ENCODE measurements at places on chromosomes 12 and 14. TPM values are rescaled to one million over a fixed set of nuclear protein-coding genes. Genes with fewer than 3 reads are reported as not detected.

The MTA1 gene
- 147 TPM for total RNA-seq

GRCh38 chr12:24480766-24481449 lies 468.0 kb downstream of the BCAT1 start:
- no peak for DNase-seq

DNA sequence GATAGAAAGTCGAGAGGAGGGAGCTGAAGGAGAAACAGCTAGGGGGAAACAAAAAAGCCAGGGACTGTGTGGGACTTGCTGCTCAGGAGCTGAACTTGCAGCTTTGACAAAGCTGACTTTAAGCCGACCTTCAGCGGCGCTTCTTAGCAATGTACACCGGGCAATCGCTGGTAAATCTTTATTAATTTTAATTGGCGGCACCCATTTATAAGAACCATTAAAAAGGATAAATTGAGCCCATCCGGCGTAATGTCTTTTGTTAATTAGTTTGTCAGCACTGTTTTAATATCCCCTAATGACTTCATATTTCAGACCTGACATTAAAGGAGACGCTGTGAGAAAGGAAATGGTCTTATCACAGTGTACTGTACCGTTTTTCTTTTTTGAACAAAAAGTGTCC lies 86.2 kb upstream of the VASH1 start:
- DNase-seq = no peak

DNA sequence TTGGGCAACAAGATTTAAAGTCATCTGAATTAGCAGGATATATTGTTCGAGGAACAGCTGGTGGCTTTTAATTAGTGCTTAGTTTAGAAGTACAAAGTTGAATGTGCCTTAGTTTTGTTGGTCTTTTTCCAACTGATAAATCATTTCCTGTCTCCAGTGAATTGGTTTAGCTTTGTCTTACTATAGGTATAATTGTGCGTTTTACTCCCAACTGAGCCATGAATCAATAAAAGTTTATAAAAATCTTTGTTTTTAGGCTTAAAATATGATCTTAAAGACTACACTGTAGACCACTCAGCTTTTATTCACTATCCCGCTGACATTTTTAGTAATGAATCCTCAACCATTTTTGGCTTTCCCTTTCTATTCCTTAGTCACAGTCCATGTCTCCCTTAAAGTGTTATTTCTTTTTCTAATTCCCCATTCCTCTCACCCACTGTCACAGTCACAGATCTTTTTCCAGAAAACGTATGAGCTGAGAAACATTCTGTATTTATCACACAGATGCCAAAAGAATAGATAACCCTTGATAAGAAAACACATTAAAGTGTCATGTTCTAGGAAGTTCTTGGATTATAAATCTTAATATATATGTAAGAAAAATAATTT lies 34.0 kb upstream of the ALG10 start:
- no peak for DNase-seq

GRCh38 chr14:78788467-78789360 lies 618.5 kb downstream of the NRXN3 start:
- DNase-seq = no peak

The CFAP73 gene
- total RNA-seq = 1.9 TPM

- no peak for DNase-seq
Measured at GRCh38 chr12:40286583-40286982, 61.8 kb downstream of the LRRK2 start.

GRCh38 chr12:6632026-6632983 lies 3.5 kb downstream of the LPAR5 start:
- DNase-seq = no peak

GRCh38 chr12:95774311-95775045 lies 16.1 kb downstream of the NTN4 start:
- DNase-seq = peak; percentile 62

The RBP5 gene
- 1.3 TPM for total RNA-seq

The CHST11 gene
- 52.2 TPM for total RNA-seq

The PLBD1 gene
- 13.8 TPM for total RNA-seq

GRCh38 chr12:4506870-4507269 lies 31.8 kb upstream of the RAD51AP1 start:
- no peak for DNase-seq

DNA sequence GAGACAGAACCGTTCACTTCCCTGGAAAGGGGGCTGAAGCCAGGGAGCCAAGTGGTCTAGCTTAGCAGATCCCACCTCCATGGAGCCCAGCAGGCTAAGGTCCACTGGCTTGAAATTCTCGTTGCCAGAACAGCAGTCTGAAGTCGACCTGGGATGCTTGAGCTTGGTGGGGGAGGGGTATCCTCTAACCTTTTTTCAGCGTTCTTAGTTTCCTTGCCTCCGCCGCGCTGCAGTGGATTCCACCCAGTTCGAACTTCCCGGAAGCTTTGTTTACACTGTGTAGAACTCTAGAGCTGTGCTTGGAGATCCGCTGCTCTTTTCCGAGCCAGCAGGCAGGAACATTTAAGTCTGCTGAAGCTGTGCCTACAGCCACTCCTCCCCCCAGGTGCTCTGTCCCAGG lies 45.2 kb upstream of the FKBP4 start:
- no peak for DNase-seq

- DNase-seq = no peak
Measured at GRCh38 chr12:131096681-131097181, 143.0 kb downstream of the ADGRD1 start.

The RCOR1 gene
- total RNA-seq = 54.2 TPM

GRCh38 chr12:128586451-128587029 lies 237.2 kb downstream of the SLC15A4 start:
- no peak for DNase-seq

The PLEK2 gene
- total RNA-seq = 46.0 TPM

DNA sequence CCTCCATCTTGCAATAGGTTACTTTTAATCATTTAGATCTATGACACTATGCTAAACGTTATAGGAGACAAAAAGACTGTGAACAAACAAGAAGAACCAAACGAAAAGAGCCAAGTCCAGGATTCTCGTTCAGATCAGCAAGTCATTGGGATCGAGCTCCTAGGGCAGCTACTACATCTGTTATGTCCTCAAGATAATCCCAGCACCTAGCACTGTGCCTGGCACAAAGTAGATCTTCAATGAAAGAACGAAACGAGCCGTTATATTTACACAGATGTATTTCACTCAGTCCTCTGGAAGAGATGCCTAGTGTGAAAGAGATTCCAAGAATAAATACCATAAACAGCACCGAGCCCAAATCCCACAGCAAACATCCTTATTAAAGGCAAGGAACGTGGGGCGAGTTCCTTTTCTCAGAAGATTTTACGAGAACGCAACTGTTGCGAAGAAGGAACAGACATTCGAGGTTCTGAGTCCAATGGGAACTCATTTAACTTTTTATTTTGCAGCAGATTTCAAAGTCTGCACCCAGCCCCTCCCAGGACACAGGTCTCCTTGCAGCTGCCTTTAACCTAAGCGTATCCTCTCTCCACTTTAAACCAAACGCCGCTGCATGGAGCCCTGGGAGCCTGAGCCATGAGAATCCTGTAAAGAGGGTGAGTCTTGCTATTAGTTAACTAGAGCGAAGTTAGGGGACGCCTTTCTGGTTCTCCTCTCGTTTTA lies 544 bp upstream of the TDP1 start:
- peak; percentile 0 for DNase-seq

DNA sequence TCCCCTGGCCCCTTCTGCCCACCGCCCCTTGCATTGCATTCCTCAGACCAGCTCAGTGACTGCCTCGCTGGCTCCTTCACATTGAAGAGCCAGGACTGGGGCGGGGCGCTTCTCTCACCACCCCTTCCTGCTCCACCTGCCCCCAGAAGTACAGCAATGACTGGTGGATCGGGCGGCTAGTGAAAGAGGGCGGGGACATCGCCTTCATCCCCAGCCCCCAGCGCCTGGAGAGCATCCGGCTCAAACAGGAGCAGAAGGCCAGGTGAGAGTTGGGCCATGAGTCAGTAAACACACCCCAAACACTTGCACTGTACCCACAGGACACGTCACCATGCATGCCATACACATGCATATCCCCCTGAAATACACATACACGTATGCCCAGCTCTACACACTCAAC lies 5.8 kb downstream of the CACNB3 start:
- no peak for DNase-seq

DNA sequence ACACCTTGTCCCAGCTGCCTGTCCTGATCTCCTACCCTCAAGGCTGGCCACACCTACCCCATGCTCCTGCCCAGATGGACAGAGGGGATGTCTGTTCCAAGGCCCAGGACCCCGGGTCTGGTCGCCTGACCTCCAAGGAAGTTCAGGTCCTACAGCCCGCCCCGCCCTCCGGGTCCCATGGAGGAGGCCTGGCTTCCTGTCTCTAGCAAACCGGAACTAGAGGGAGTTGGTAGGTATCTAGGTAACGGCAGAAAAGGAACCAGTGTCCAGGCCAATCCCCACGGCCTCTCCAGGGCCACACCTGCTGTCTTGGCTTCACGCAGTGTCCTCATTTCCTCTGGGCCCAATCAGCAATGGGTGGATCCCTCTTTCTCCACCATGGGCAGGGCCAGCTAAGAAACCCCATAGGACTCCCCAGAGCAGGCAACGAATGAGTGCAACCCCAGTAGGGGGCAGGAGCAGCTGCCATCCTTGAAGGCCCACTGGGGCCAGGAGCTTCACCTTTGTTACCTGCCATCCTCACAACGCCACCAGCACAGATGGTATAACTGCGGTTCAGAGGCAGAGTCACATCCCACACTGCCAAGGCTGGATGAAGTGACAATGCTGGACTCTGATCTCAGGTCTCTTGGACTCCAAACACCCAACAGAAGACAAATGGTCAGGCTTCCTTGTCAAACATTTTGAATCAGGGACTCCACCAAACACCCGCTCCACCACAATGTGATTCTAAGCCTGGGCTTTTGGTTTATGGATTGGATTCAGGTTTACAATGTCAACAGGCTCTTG lies 25.1 kb upstream of the RPLP0 start:
- DNase-seq = no peak

GRCh38 chr14:73888971-73889370 lies 2.3 kb downstream of the ZNF410 start:
- no peak for DNase-seq

GRCh38 chr12:96131230-96131788 lies 62.9 kb upstream of the ELK3 start:
- no peak for DNase-seq

GRCh38 chr12:46430340-46430948 lies 57.9 kb upstream of the SLC38A2 start:
- DNase-seq = peak; percentile 98

DNA sequence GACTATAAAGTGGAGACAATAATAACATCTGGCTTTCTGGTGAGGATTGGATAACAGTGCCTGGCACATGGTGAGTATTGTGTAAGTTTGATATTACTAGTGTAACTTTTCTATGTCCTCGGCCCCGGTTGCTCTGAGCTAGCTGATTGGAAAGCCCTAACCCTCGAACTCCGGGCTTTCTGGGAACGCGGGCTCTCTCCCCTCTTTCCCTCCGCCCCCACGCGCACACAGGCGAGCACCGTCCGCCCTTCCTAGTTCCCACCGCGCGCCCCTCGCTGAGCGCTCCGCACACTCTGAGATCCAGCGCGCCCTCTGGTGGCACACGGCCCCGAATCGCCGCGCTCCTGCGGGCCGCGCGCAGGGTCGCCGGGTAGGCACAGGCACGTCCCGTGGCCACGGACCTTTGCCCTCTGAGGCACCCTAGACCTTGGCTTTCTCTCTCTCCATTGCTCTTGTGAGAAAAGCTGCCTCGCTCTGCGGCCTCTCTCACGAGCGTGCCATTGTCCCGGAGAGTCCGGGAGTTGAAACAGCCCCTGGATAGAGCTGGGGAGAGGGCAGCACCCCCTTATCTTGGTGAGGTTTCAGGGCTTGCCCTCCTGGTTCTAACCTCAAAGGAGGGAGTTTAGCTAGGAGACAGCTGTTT lies 23.2 kb upstream of the ESRRB start:
- no peak for DNase-seq

DNA sequence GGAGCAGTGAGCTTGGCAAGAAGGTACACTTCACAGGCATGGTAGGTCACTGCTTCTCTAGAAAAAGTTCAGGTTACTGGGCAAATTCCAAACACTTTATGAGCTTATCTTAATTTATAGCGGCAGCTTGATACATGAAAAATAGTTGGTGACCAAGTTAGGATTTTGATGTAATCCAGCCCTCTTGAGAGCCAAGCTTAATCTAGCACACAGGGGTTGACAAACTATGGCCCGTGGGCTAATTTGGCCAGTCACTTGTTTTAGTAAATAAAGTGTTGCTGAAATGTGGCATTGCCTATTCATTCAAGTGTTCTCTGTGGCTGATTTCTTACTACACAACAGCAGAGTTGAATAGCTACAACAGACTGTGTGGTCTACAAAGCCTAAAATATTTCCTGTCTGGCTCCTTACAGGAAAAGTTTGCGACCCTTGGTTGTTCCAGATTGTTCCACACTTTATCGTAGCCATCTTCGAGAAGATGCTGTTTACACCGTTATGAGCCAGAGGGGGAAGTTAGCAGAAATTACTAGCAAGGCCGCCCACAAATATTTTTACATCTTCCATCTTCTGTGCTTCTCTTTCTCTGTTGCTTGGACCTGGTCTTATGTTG lies 120.9 kb downstream of the DAAM1 start:
- DNase-seq = no peak

DNA sequence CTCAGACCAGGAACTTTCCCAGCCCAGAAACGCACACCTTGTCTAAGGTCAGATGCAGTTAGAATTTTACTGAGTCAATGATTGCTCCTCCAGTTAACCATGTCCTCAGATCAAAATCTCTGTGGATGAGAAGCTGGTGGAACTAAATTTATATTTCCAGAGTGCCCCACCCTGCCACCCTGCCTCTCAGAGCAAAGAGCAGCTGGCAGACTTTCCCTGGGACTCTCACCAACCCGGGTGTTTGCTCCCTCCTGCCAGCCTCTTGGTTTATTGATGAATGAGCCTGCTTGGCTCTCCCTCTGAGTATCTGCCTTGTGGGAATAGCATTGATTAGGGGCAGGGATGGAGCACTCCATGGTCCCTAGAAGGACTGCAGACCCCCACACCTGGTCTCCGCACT lies 5.9 kb upstream of the KRT1 start:
- DNase-seq = no peak

The CCDC196 gene
- total RNA-seq = not detected

DNA sequence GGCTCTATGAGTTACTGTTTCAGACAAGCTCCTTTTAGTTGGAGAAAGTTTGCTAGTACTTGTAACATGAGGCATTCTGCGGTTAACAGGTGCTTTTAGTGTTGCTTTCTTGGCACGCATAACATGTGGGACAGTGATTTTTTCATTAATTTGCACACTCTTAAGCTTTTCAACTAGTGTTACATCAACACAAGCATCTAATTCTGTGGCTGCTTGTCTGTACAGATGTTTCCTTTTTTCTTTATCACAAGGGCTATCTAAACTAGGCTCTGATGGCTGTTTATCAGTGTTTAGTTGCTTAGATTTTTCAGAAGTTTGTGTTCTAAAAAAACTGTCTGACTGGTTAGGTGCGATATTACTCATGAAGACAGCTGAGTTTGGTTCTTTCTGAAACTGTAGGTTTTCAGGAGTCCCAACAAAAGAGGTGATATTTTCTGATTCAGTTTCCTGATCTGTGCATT lies 120.1 kb downstream of the RALGAPA1 start:
- no peak for DNase-seq
